ENCODE measurements at places on chromosomes 11 and 22. TPM values are rescaled to one million over a fixed set of nuclear protein-coding genes. Genes with fewer than 3 reads are reported as not detected.
A peak's percentile ranks its signal among the peaks of the same experiment; 100 is the strongest.

DNA sequence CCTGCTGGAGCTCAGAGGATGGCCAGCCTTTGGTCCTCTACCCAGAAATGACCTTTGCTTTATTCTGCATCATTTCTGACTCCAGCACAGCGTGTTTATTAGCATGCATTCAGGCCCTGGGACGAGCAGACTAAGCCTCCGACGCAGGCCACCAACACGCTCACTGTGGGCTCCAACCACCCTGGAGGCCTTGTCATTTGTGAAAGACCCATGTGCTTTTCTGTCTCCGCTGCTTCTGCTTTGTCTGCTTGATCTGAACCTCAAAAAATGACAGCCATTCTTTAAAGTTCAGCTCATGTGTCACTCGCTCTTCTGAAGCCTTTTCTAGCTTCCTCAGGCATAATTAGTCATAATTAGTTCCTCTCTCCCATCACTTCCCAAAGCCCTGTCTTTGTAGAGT is 109.1 kb upstream of the TIMP3 start:
- DNase-seq, result no peak

- DNase-seq, result peak; percentile 18
These were observed 451.3 kb downstream of the TBC1D22A start for GRCh38 chr22:47213571-47214230.

DNA sequence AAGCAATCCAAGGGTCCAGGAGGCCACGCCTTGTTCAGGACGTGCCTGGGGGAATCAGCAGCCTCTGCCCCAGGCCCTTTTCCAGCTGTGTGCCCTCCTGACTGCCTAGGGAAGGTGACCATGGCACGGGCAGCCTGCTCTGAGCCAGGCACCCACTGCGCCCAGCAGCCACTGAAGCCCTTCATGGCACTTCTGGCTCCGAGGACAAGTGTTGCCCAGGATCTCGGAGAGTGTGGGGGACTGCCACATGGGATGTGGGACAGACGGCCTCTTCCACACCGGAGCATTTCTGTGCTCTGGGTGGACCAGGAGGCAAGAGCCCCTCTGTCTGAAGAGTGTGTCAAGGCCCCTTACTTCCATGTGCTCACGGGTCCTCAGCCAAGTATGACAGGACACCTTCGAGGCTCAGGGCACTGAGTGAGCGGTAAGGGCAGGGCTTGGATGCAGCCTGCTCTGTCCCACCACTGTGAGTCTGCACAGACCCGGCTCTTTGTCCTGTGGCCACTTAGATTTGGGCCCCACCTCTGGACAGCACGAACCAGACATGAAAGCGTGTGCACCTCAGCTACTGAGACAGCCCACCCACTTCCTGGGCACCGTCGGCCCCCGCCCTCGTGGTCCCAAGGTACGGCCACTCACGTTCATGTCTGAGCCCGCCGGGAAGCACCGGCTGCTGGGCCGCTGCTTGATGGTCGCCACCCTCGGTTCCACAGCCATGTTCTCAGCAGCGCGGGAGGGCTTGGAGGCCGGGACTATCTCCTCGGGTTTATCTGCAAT is 93.6 kb downstream of the CTTN start:
- DNase-seq, result no peak

- DNase-seq, result no peak
These were observed 4.5 kb downstream of the GSTP1 start for GRCh38 chr11:67588136-67588503.

- no peak for DNase-seq
These were observed 6.5 kb downstream of the EXPH5 start for GRCh38 chr11:108587109-108587508.

SCN3B gene
- total RNA-seq, result not detected

RAB39A gene
- 0.58 TPM for total RNA-seq

AIFM3 gene
- not detected for total RNA-seq

DAGLA gene
- 4.0 TPM for total RNA-seq

FAM111A gene
- total RNA-seq, result 80.8 TPM

All from LHCN-M2 (cell line).